ENCODE measurements at places on chromosomes 11 and 22.
A peak's percentile ranks its signal among the peaks of the same experiment; 100 is the strongest.

DNA sequence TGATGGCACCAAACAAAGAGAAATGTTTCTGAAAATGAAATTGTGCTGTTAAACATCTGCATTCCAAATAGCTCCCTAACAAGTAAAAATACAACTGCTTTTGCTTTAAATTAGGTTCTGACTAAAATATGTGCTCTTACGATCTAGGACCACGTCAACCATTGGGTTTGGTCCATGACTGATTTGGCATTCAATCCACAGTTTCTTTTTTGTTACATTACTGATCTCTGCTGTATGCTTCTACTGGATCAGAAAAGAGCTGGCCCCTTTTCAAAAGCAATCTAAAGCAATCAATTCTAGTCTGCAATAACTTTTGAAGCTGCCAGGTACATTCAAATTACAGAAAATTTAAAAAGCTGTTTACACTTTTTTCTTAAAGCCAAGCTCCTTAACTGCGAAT lies 1047.1 kb upstream of the CCDC90B start:
- no peak for DNase-seq

GRCh38 chr22:23106344-23106743 lies 35.4 kb downstream of the RSPH14 start:
- no peak for DNase-seq

DNA sequence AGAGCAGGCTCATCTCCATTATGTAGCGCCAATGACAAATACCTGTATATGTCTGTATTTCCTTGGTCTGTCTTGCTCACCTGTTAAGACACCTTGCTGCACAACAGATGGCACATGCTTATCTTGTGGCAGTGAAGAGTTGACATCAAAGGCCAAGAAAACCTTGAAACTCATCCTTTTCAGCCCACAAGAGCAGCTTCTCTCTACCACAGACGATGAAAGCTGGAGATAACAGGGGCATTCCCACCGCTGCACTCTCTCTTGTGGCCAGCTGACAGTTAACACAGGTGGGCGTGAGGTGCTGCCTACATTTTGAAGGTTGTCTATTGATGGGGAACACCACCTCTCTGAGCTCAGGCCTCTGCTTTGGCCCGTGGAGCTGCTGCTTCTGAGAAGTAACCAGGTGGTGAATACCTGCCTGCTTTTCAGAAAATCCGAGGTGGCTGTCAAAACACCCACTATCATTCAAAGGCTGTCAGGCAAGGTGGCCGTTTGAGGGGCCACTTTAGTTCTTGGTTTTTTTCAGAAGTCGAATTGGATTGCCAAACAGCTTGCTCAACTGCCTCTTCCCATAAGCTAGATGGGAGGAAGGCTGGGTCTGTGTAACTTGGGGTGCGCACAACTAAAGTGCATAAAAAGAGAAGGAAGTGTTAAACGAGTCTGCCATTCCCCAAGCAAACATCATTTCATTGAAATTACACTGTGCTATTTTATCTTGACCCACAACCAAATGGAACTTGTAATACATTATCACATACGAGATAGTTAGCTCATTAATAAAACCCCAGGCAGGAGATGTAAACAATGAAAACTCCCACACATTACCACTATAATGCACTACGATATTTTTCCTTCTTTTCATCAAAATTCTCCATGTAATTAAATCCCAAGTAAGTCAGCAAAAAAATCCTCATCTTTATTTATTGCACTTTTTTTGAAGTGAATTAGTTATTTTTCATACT lies 87.1 kb upstream of the RAG2 start:
- DNase-seq = peak; percentile 2

- no peak for DNase-seq
Observed at GRCh38 chr11:114172871-114173444, 113.4 kb downstream of the ZBTB16 start.

- DNase-seq = no peak
Observed at GRCh38 chr22:43681731-43682360, 130.3 kb downstream of the EFCAB6 start.

- no peak for DNase-seq
Observed at GRCh38 chr22:44901301-44901700, 108.5 kb downstream of the PHF21B start.

DNA sequence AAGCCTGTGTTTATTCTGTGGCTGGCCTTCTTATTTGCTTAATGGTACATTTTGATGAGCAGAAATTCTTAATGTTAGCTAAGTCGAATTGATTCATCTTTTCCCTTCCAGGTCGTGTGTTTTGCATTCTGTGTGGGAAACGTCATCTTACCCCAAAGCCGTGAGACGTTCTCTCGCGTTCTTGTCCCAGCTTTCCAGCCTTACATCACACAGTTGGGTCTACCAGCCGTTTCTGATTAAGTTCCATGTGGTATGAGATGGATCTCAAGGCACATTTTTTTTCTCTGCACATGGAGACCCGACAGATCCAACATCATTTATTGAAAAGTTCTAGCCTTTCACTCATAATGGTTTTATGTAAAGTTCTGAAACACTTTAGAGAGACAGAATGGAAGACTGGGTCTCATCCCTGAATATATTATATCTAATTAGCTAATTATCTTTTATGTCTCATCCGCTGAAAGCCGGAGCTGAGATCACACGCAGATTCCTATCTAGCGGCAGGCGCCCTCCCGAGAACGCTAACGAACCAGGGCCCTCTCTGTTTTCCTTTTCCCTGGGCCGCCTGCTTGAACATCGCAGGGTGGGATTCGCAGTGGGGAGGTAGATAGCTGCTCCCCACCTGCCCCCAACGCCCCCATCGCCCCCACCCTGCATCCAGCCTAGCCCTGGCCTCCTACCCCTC lies 1162.2 kb downstream of the BRD1 start:
- no peak for DNase-seq

- DNase-seq = no peak
Observed at GRCh38 chr11:45947885-45948284, 25.4 kb downstream of the LARGE2 start.

- DNase-seq = no peak
Observed at GRCh38 chr11:102226702-102227490, 90.4 kb upstream of the BIRC3 start.

GRCh38 chr11:67272327-67273259 lies 6.3 kb downstream of the GRK2 start:
- no peak for DNase-seq

DNA sequence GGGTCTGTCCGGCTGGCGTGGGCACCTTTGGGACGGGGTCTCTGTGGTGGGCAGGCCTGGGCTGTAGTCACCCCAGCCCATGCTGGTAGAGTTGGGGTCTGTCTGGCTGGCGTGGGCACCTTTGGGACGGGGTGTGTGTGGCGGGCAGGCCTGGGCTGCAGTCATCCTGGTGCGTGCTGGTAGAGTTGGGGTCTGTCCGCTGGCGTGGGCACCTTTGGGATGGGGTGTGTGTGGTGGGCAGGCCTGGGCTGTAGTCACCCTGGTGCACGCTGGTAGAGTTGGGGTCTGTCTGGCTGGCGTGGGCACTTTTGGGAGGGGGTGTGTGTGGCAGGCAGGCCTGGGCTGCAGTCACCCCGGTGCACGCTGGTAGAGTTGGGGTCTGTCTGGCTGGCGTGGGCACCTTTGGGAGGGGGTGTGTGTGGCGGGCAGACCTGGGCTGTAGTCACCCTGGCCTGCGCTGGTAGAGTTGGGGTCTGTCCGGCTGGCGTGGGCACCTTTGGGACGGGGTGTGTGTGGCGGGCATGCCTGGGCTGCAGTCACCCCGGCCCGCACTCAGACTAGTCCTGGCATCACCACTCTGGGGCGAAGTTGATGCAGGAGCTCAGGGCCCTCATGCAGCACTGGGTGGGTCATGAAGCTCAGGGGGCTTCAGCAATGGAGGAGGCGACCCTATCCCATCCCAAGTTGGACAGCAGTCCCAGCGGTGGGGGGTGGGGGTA lies 19.3 kb downstream of the PRR33 start:
- no peak for DNase-seq

GRCh38 chr11:122101625-122102291 lies 14.3 kb downstream of the BLID start:
- no peak for DNase-seq

DNA sequence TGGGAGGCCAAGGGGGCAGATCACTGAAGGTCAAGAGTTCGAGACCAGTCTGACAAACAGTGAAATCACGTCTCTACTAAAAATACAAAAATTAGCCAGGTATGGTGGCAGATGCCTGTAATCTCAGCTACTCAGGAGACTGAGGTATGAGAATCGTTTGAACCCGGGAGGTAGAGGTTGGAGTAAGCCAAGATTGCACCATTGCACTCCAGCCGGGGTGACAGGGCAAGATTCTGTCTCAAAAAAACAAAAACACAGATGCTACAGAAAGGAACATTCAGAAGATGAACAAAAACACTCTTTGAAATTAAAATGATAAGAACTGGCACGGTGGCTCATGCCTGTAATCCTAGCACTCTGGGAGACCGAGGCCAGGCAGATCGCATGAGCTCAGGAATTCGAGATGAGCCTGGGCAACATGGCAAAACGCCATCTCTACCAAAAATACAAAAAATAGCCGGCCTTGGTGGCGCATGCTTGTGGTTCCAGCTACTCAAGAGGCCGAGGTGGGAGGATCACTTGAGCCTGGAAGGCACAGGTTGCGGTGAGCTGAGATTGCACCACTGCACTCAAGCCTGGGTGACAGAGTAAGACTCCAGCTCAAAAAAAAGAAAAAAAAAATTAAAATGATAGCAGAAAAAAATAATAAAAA lies 8.5 kb downstream of the RAB6A start:
- no peak for DNase-seq

DNA sequence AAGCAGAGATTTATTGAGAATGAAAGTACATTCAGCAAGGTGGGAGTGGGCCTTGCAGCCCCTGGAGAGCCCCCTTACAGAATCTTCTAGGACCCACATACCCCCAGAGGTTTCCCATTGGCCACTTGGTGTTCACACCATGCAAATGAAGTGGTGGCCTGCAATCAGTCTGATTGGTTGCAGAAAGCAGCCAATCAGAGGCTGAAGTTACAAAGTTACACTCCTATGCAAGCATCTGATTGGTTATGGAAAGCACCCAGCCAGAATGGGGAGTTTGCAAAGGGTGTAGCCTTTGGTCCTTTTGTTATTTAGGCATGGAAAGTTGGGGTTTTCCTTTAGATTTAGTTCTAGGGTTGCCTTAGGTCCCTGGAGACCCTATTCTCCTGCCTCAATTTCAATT lies 34.9 kb downstream of the UVRAG start:
- DNase-seq = no peak

GRCh38 chr22:47290706-47291430 lies 528.4 kb downstream of the TBC1D22A start:
- no peak for DNase-seq

DNA sequence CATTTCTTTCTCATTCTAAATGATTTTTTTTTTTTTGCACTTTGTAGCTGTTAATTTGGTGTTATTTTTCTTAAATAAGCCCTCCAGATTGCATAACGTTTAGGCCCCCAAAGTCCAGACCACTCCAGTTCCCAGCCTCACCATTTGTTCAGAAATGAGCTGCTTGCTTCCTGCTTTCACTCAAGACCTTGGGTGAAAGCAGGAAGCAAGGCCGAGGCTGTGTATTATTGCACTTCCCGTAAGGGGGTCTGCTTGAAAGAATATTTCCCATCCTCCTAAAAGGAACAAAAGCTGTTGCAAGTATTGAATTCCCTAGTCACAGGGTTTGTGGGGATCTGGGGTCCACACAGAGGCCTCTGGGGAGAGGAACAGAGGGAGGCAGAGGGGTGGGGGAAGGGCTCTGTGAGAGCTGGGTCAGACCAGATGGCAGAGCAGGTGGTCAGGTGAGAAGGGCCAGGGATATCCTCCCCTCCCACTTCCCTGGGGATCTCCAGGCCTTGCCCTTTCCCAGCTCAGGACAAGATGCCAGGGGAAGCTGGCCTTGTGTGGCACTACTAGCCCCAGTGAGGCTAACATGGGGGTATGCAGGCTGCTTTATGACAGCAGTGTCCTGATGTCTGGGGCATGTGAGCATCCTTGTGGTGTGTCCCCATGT lies 51.6 kb upstream of the MYEOV start:
- no peak for DNase-seq

DNA sequence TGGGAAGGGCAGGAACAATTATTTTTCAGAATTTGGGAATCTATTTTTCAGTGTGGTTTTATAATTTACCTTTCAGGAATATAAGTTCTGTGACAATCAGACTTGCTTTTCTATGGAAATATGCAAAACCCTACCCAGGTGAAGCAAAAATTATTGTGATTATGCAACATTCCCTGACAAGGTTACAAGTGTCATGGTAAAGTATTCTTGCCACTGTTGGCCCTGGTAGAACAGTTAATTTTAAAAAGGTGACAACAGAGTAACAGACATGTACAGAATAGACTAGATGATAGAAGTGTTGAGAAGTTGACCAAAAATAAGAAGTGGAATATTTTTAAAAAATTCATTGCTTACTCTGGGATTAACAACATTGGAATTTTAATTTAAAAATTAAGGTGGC lies 29.2 kb downstream of the TRAF6 start:
- no peak for DNase-seq

DNA sequence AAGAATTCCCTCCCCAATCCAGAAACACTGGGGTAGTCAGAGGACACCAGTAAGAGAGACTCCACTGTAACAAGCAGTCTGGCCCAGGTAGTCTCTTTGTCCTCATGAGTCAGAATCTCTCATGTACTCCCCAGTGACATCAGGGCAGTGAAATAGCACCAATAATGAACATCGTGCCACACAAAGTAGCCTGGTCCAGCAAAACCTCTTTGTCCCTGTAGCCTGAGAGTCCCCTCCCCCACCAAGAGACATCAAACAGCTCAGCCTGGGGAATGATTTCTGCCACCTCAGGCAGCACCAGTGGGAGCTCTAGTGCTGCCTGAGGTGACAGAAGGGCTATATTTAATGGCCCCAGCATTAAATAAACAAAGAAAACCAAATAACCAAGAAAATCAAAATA lies 88.1 kb downstream of the SBF2 start:
- DNase-seq = no peak

DNA sequence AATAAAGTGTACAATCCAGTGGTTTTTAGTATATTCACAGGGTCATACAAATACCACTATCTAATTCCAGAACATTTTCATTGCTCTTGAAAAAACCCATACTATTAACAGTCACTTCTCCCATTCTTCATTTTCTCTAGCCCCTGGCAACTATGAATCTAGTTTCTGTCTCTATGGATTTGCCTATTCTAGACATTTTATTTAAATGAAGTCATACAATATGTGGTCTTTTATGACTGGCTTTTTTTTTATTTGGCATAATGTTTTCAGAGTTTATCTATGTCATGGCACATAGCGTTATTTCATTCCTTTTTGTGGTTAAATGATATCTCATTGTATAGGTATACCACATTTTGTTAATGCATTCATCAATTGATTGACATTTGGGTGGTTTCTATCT lies 59.4 kb downstream of the KDM2A start:
- no peak for DNase-seq

DNA sequence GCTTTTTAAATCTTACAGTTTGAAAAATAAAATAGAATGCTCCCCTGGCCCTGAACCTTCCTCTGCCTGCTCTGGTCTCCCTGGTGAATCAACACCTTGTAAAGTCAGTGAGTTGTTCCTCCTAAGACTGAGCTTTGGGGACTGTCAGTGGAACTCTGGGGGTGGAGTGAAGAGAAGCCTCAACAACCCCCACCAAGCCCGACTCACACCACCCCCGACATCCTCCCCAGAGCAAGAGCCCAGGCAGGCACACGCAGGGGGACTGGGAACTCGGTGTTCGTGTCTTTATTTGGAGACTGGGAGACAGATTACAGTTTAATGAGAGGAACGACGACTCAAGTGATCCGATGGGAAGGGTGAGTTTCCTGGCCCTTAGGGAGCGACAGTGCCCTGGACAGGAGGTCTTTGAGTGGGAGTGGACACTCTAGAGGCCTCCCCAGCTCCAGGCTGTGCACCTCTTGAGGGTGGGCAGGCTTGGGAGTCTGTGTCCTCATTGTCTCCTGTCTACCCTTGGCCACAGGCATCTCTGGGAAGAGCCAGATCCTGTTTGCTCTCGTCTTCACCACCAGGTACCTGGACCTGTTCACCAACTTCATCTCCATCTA lies 6.2 kb downstream of the KDELR3 start:
- DNase-seq = no peak

GRCh38 chr22:38613588-38613987 lies 42.6 kb downstream of the FAM227A start:
- DNase-seq = no peak
